ENCODE measurements at places on chromosomes 1 and 21. TPM values are rescaled to one million over a fixed set of nuclear protein-coding genes. Genes with fewer than 3 reads are reported as not detected.

The DIRAS3 gene
- total RNA-seq = not detected

The CFHR3 gene
- total RNA-seq = 0.28 TPM

- no peak for DNase-seq
Observed at GRCh38 chr1:219161371-219161770, 12.3 kb upstream of the LYPLAL1 start.

DNA sequence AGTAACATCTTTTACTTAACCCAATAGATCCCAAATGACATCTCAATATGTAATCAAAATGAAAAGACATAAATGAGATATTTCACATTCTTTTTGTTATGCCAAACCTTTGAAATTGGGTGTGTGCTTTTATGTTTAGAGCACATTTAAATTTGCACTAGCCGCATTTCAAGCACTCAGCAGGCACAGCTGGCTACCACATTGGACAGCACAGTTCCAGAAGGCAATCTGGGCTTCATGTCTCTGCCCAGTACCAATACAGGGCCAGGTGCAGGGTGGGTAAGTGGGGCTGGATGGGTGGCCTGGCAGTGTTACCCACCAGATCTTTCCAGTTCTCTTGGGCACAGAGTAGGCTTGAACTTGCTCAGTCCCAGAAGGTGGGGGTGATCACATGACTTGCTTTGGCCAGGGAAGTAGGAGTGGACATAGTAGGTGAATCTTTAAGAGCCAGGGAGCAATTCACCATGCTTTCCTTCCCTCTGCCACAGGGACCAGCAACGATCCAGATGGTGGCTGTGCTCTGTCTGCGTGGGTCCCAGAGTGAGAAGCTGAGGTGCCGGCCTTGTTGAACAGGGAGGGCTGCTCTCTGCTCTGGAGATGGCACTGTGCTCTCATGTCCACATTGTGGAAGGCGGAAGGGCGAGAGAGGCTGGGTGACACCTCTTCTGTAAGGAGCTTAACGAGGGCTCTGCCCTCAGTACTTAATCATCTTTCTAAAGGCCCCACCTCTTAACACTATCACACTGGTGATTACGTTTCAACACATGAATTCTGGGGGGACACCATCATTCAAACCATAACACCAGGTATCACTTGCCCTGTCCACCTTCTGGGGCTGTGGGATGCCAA is 261.4 kb downstream of the GRIK3 start:
- no peak for DNase-seq

The GPR52 gene
- total RNA-seq = 0.55 TPM

DNA sequence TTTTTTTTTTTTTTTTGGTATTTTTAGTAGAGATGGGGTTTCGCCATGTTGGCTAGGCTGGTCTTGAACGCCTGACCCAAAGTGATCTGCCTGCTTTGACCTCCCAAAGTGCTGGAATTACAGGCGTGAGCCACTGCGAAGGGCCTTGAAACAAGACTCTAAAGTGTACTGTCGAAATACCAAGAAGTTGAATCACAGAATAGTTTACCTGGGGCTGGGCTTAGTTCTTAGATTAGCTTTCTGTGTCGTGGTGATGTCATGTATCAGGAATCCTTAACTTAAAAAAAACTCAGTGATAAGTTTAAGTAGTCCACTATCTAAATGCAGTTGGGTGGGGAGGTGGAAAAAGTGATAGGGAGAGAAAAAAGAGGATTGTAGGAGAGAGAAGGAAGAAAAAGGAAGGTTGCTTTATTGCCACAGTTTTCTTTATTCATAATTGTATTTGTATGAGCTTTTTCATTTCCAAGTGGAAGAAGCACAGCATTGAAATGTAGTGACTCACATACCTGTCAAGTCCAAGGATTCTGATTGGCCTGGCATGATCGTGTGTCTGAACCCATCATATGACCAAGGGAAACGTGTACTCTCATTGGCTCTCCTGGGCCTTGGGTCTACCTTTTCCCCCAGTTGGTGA is 13.4 kb downstream of the ITSN1 start:
- peak; percentile 63 for DNase-seq

DNA sequence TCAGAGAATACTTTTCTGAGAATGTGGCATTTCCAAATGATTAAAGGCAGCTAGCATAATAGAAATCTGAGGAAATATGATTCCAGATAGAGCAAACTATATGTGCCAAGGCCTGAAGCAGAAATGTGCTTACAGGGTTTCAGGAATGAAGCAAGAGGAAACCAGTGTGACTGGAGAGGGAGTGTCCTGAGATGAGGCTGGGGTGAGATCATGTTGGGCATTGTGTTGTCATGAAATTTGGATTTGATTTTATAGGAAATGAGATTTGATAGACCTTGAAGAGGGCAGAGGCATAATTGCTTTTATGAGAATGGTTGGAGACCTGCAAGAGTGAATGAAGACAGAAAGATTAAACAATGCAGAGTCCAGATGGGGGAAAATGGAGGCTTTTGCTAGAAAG is 338.1 kb upstream of the SNX7 start:
- DNase-seq = peak; percentile 46

The TIE1 gene
- total RNA-seq = not detected

- DNase-seq = no peak
Observed at GRCh38 chr21:16159213-16159970, 429.6 kb downstream of the USP25 start.

GRCh38 chr1:154501423-154502065 is 475 bp upstream of the TDRD10 start:
- DNase-seq = no peak

The EFNA1 gene
- 35.7 TPM for total RNA-seq

- no peak for DNase-seq
Observed at GRCh38 chr1:56033321-56034037, 545.9 kb downstream of the PLPP3 start.

GRCh38 chr1:6359216-6360116 is 34.1 kb downstream of the ACOT7 start:
- DNase-seq = peak; percentile 55

- DNase-seq = no peak
Observed at GRCh38 chr1:81254560-81254959, 546.2 kb upstream of the ADGRL2 start.

DNA sequence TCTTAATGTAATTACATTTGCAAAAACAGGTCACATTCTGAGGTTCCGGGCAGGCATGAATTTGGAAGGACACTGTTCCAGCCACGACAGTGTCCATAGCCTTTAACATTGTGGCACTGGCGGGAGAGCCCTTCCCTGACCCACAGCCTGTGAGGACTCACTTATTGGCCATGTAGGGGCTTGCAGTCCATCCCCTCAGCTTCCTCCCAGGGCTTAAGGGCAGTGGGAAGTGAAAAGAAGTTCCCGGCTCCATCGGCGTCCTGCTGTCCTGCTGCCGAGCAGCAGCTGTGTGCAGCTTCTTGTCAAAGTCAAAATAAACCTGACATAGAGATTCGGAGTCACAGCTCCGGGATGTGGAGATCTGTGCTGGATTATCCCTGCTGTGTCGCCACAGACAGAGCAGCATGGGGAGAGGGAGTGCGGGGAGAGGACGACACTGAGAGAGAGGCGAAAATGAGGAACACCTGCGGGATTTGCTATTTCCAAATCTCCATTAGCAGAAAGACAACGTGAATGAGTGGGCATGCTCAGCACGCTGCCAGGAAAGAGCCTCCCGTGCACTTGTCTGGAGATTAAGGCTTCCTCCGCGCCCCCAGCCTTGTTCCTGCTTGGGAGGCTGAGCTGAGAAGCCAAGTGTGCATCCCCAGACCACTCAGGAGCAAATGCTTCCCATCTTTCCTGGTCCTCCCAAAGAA is 260.3 kb downstream of the ASTN1 start:
- no peak for DNase-seq

DNA sequence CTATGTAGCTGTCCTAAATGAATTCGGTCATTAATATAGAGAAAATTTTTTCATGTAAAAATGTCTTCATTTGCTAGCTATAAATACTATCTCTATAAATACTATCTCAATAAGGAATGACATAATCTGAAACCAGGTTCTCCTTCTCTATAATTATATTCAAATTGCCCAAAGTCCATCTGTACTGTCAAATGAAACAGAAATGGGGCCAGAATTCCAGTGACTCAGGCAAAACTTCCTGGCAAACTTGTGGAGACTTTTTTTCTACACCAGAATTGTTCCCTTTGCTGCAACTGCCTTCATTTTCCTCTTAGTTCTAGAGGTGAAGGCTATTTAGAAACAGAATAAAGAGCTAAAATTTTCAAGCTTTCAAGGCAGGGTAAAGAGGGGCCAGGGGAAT is 152.5 kb downstream of the KCNH1 start:
- DNase-seq = no peak

DNA sequence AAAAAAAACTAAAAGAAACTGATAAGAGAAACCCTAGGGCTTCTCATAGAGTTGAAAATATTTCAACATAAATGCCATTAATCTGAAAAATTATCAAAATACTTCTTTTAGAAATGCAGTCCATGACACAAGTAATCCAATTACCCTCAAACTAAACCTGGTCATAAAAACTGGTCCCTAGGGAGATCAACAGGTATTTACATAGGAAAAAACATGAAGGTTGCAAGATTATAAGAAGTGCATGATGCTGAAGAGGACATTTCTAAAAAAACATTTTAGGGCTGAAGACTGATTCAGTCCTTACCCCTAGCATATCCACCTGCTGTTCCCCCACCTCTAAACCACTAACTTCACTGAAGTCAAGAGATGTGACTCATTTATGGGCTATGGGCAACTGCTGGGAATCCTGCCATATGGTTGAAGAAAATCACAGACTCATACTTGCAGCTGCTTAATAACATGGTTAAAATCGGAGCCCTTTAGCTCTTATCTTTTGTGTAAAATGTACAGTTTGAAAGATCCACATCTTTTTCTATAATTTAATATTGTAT is 131.0 kb upstream of the RUNX1 start:
- no peak for DNase-seq

GRCh38 chr1:32719681-32720275 is 17.2 kb upstream of the SYNC start:
- no peak for DNase-seq

DNA sequence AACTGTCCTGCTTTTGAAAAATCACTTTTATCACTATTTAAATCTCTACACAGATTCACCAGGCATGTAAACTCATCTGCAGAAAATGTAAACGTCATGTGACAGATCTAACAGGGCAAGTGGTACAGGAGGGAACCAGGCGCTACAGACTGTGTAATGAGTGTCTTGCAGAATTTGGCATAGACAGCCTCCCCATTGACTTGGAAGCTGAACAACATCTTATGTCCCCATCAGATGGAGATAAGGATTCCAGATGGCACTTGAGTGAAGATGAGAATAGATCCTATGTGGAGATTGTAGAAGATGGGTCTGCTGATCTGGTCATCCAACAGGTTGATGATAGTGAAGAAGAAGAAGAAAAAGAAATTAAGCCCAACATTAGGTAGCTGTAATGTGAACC is 50.3 kb downstream of the ZBTB8OS start:
- no peak for DNase-seq

- no peak for DNase-seq
Observed at GRCh38 chr1:87202451-87202850, 126.2 kb upstream of the LMO4 start.

GRCh38 chr1:44777969-44778635 is 2.8 kb downstream of the RPS8 start:
- DNase-seq = no peak

DNA sequence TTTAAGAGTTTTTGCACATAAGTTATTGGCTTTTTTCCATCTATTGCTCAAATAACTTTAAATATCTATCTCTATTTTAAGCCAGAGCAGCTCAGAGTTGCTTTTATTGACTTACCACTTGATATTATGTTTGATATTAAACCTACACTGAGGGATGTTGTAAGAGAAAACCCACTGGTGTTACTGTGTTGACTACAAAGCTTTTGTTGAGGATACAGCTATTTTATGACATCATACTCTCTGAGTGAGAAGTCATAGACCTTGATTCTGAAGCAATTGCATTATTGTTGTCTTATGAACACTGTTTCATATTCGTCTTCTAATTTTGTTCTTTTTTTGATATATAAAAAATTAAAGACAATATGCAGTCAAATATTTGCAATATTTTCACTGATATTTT is 560.4 kb downstream of the PTBP2 start:
- no peak for DNase-seq

The SEC16B gene
- 2.0 TPM for total RNA-seq

GRCh38 chr1:196302420-196302819 is 305.8 kb downstream of the KCNT2 start:
- DNase-seq = no peak

The ANGPTL1 gene
- not detected for total RNA-seq
